ENCODE measurements at places on chromosomes 12 and 14.

DNA sequence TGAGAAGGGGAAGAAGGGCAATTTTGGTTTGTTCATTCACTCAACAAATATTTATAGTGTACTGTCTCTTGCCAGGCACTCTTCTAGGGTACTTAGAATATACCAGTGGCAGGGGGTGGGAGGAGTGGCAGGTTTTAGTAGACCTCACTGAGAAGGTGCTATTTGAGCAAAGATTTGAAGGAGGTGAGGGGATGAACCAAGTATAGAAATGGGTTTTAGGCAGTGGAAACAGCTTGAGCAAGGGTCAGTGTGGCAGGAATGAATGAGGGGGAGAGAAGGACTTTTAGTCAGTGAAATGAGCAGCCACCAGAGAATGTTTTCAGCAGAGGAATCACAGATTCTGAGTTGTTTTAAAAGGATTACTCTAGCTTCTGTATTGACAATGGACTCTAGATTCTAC lies 2.3 kb downstream of the PRIM1 start:
- no peak for DNase-seq

DNA sequence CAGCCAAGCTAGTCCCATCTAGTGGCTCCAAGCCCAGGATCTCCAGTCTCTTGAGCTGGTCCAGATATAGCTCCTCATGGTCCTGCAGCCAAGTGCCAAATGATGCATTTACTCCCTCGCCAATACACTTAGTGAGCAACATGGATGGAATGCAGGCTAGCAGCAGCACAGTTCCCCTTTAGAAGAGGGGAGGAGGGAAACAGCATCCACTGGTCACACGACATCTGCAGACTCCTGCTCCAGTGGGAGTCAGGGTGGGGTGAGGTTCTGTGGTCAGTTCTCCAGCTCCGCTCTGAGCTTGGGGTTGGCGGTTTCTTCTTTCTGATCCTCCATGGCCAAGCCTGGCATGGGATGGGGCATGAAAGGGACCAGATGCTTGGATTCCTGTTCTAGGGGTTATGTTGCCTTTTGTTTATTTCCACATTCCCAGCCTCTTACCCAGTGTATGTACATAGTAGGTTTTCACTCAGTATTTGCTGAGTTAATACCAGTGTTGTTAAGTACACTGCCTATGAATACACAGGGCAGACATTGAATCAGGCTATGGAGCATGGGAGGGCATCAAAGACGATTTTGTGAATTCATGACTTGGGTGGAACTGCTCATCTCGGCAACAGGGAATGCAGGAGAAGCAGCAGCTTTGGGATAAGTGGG lies 57.3 kb downstream of the GALNT16 start:
- DNase-seq: no peak

- DNase-seq: no peak
These were observed 59.0 kb downstream of the PLEKHG3 start for GRCh38 chr14:64763085-64763782.

GRCh38 chr12:46389031-46389616 lies 16.6 kb upstream of the SLC38A2 start:
- no peak for DNase-seq

DNA sequence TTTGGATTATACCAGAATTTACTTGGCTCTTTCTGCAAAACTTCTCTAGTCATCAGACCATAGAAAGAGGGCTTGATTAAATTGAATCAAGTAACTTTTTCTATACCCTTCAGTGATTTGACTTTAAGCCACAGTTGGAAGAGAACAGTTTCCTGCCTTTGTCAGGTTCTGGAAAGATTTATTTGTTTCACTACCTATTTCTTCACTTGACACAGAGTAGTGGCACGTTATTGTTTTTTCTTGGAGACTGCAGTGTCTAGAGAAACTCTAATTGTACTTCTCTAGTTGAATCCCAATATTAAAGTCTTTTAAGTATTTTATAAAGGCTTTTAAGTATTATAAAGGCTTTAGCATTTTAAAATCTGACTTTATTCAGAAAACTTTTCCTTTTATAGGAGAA lies 138.1 kb downstream of the TMEM117 start:
- no peak for DNase-seq

DNA sequence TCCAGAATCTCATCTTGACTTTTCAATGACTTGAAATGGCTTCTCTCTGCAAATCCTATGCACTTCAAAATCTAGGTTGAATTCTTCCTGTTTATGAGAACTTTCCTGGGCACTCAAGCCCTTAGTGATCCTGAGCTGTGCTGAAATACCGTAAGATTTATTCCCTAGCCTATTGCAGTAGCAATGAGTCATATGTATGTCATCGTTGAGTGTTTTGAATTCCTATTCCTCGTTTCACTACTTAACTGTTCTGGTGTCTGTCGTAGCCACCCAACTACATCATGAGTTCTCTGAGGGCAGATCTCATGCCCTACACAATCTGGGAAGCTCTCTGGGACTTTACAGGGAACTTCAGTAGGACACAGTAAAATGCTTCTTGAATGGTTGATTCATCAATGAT lies 190.8 kb upstream of the TMEM132C start:
- DNase-seq: no peak

DNA sequence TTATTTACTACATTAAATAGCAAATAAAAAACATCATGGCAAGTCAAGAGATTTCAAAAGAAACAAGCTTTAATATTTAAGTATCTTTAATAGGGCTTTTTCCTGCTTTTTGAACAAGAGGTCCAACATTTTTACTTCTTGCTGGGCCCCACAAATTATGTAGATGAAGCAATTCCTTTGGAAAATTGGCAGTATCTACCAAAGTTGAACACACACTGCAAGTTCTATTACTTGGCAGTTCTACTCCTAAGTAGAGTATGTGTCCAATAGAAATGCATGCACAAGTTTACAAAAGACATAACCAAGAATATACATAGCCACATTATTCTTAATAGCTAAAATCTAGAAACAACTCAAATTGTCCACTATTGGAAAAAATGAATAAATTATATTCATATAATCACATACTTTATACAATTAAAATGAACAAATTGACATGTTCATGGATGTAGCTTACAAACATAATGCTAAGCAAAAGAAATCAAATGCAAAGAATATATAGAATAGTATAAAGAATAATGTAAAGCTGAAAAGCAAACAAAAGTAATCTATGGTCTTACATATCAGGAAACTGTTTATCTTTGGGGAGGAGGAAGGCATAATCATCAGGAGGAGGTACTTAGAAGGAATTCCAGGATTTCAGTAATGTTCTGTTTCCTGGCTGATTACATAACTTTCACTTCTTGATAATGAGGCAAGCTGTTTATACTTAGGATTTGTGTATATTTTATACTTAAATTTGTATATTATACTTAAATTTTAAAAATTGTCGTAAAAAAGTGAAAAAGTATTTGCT lies 6.5 kb upstream of the TMBIM4 start:
- no peak for DNase-seq

- no peak for DNase-seq
These were observed 94.3 kb downstream of the RIN3 start for GRCh38 chr14:92607702-92608429.

- no peak for DNase-seq
These were observed 11.0 kb upstream of the PPP4R3A start for GRCh38 chr14:91521061-91521640.

DNA sequence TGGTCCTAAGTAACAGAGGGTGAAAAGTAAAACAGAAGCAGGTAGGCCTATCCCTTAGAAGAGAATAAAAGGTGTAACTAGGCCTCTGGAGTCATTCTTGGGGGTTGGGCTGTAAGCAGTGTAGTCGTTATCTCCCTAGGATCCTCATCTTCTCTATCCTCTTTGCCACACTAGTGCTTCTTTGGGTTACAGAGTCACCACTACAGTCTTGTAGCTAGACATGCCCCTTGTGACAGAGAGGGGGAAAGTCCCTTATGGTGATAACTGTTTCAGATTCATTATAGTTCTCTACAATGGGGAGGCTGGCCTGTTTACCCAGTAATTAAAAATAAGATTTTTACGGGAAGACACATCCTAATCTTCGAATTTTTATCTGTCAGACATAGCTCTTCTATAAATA lies 16.4 kb upstream of the SRP54 start:
- DNase-seq: no peak

GRCh38 chr12:22658214-22658613 lies 33.2 kb downstream of the ETNK1 start:
- no peak for DNase-seq

DNA sequence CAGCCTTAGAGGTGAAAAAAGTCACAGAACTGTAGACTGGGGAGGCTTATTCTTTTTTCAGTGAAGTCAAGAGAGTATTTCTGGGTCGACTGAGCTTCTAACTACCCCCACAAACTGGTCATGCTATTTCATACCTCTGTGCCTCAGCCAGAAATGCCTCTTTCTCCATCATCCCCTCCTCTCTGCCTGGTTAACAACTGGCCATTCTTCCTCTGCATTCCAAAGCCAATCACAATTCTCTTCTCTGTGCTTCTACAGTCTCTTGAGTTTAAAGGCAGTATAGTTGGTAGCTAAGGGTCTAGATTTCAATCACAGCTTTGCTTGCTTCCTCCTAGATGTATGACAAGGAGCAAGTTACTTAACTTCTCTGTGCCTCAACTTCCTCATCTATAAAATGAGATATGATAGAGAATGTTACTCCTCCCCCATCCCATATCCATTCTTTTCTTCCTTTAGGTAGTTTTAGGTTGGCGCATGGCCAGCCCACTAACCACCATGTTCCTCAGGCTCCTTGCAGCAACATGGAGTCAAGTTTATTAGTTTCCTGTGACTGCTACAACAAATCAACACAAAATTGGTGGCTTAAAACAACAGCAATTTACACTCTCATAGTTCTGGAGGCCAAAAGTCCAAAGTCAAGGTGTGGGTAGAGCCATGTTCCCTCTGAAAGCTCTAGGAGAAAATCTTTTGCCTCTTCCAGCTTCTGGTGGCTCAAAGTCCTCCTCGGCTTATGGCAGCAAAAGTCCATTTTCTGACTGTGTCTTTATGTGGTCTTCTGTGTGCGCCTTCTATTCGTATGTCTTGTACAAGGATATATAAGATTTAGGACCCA lies 62.5 kb downstream of the ITPR2 start:
- DNase-seq: no peak

- no peak for DNase-seq
These were observed 154.0 kb downstream of the ITPR2 start for GRCh38 chr12:26678697-26679660.

GRCh38 chr12:99521664-99522063 lies 125.9 kb upstream of the GARIN6 start:
- DNase-seq: no peak

DNA sequence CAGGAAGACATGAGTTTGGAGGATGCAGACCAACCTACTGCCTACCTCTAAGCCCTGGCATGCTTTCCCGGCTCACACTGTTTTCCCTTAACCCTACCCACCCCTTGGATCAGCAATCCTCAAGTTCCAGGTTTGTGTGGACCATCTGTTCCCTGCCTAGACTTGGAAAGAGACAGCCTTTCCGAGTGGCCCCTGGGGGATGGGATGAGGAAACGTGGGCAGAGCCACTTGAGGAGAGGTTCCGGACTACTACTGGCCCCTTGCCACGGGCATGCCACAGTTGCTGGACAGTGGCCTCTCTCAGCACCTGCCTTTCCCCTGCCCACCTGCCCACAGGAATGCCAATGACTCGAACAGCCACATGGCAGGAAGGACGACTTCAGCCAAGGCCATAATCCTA lies 135.9 kb downstream of the SLC15A4 start:
- DNase-seq: no peak

- DNase-seq: no peak
These were observed 12.6 kb downstream of the RXYLT1 start for GRCh38 chr12:63792338-63792737.

GRCh38 chr12:132108211-132108832 lies 35.8 kb downstream of the DDX51 start:
- DNase-seq: no peak
